ENCODE measurements at places on chromosomes 7 and 10.
A peak's percentile ranks its signal among the peaks of the same experiment; 100 is the strongest.

- DNase-seq = no peak
These were observed 85.3 kb upstream of the RPA3 start for GRCh38 chr7:7803715-7804178.

- no peak for DNase-seq
These were observed 57.8 kb upstream of the GDF10 start for GRCh38 chr10:47241946-47242867.

GRCh38 chr7:1210979-1211608, 21.6 kb upstream of the UNCX start:
- no peak for DNase-seq

- peak; percentile 59 for DNase-seq
These were observed 106.9 kb upstream of the GPR26 start for GRCh38 chr10:123559066-123559822.

- DNase-seq = no peak
These were observed 1.4 kb downstream of the TRA2A start for GRCh38 chr7:23530405-23530804.

- peak; percentile 92 for DNase-seq
These were observed at the start of gene LAMTOR4 for GRCh38 chr7:100148559-100149328. LAMTOR4 (plus strand) TSS chr7:100148918; CDS start chr7:100148973, 55 bp downstream.

DNA sequence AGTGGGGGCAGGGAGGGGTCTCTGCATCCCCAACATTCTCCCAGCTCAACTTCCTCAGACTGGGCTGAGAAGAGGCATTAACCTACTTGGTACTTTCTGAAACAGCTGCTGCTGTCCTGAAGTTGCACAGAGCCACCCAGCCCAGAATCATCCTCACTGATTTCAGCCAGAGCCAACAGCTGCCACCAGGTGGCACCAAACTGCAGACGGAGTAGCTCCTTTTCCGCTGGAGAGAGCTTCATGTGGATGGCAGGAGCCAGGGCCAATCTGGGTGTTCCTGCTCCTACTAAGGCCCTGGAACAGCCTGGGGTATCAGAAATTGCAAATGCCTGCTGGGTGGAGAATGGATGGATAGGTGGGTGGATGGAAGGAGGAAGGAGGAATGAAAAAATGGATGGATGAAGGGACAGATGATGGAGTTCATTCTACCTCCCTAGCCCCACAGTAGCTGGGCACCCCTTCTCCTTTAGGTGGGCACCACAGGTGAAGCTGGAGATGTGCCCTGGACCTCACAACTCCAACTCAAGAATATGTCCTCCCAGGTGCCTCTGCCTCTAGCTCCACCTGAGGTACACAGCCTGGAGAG, 11.8 kb upstream of the DRGX start:
- DNase-seq = peak; percentile 63

- no peak for DNase-seq
These were observed 13.4 kb downstream of the TASOR2 start for GRCh38 chr10:5698062-5698461.

DNA sequence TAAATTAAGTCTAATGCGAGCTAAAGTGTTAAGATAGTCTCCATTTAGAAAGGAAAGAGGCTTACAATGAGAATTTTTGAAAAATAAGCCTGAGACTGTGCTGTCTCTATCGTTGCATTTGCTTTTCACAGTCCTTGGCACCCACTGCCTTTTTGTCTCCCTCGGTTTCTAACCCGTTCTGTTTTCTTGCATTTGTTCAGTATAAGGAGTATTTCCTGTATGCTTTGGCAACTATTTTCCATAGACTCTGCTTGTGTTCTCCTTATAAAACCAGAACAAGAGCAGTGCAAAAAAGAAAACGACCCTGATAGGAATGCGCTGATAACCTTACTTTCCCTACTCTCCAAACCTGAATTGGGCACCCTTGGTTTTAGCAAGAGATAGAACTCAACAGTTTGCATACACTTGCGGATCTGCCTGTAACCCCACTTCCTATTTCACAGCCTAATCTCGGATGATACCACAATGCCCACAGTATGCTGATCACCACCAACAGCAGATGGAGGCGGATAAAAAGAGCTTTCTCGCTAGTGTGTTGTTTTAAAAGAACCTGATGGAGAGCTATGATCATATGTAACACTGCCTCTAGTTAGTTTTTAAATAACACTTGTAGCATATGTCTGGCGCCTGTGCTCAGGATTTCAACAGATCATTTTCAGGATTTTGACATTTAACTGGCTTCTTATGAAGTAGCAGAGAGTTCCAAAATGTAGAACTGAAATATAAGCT, 1.6 kb upstream of the ARHGAP12 start:
- DNase-seq = no peak

DNA sequence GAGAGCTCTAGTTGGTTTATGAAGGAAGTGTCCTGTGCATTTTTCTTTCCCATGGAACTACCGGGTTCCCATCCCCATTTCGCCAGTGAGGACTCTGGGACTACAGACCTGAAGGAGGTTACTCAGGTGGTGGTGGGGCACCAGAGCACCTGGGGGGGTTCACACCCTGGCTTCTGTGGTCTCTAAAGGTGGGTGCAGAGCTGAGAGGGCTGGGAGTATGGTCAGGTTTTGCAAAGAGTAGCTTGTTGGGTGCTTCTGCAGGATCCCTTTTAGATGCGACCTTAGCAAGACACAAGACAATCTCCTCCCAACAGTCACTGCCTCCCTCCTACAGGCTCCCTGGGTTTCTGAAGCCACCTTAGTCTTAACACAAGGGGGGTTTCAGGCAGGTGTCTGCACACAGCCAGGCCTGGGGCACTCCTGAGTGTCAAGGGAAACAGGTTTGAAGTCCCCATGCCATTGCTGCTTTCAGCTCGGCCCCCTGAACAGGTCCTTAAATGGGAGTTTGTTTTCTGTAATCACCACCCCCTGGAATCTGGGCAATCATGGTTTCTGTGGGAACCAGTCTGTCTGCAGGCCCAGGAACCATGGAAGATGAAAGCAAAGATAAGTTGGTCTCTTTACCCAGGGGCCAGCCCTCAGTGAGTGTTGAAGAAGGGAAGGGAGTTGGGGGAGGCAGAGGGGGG, 9.9 kb upstream of the CXCL12 start:
- no peak for DNase-seq

DNA sequence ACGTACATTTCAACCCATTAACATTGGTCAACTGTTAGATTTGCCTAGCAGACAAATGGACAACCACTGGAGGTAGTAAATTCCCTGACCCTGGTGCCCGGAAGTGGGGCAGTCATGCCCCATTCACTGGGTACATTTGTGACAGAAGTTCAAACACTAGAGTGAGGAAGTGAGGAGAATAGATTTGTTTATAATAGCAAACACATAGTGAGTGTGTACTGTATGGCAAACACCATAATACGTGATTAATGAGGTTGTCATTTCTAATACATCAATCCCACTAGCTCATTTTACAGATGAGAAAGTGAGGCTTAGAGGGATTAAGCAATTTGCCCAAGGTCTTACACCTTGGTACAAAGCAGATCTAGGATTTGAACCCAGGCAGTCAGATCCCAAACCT, 181.9 kb upstream of the MKLN1 start:
- DNase-seq = no peak

DNA sequence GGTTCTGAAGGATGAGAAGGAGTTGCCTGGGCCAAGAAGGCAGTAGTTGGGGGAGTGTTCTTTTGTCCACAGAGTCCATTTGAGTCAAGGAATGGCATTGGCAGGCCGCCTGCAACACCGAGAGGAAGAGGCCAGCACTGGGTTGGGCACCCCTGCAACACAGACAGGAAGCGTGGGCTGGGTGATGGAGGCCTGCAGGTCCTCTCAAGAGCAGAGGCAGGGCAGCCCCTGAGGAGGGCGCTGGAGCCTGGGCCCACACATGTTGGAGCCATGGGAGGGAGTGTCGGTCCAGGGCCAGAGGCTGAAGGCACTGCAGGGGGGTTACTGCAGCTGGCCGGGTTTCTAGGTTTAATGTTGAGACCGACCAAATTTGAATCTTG, 137.3 kb downstream of the PTPN20 start:
- DNase-seq = no peak

DNA sequence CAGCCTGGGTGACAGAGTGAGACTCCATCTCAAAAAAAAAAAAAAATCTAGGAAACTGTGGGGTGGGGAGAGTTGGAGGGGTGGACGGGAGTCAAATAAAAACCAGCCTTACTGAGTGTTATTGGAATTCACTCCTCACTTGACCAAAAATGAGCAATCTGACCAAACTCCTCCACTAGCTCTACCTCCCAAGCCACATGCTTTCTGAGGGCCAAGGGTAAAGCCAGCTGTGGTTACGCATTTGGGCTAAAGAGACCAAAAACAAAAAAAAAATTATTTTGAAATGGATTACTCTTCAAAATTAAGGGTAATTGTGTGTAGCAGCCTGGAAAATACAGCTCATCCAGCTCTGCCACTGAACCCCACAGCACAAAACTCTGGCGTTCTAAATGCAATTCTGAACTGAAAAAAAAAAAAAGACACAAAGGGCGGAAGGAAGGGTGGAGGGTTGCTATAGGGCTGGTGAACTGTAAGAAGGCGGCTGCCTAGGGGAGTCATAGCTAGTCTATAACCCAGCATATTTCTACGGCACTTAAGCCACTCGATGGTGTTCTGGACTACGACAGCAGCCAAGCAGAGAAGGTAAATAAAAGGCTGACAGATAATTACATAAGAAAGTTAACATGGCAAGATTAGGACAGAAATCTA, 7.8 kb downstream of the ELMO1 start:
- peak; percentile 3 for DNase-seq

GRCh38 chr7:107931740-107932515, 40.9 kb downstream of the DLD start:
- DNase-seq = no peak

DNA sequence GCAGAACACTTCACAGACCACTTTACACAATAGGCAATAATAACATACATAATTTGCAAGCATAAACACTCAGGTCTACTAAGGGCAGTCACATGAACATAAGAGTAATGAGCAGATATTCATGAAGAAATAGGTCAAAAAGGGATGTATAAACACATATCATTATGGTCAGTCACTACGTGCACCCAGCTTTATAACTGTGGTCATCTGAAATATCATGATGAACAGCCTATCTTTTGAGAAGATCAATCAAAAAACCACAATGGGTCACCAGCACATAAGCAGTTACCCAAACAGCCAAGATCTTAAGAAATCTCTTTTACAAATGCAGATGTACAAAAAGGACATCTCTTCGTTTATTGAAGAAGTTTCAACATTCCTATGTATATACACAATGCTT, 35.5 kb upstream of the DRGX start:
- DNase-seq = no peak

GRCh38 chr7:155487509-155488482, 29.9 kb downstream of the EN2 start:
- DNase-seq = no peak

DNA sequence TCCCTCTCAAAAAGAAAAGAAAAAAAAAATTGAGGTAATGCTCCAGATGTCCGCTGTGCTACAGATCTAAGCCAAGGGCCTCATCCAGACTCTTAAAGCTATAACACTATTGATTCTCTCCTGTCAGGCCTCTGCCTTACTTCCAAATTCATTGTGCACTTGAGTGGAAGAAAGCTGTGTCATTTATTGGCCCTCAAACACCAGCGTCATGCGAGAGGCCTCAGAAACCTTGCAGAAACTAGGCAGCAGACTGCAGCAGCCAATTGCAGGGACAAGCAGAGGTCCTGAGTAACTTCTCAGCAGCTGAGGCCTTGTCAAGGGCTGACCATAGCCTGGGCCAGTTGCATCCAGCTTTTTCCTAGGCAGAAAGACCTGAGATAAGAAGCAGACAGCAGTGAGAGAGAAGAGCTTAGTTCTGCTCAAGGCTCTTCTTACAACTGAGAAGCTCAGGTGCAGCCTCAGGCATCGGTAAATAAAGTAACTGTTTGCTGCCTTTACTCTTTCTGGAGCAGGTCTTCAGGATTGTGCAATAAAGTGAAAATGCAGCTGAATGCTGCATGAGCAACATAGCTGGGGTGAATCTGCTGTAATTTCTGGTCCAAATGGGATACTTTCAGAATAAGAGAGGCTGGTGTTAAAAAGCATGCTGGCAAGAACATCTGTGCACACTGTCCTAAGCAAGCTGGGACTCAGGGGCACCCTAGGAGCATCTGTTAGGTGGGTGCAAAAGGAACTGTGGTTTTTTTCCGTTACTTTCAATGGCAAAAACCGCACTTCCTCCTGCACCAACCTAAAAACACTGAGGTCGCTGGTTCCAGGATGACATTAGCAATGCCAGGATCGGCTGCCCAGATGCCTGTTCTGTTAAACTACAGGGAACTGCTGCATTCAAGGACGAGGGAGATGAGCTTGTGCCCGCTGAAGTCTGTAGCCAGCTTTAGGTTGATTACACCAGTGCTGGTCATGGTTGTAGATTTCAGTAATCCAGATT, 181.8 kb upstream of the PFKP start:
- no peak for DNase-seq

DNA sequence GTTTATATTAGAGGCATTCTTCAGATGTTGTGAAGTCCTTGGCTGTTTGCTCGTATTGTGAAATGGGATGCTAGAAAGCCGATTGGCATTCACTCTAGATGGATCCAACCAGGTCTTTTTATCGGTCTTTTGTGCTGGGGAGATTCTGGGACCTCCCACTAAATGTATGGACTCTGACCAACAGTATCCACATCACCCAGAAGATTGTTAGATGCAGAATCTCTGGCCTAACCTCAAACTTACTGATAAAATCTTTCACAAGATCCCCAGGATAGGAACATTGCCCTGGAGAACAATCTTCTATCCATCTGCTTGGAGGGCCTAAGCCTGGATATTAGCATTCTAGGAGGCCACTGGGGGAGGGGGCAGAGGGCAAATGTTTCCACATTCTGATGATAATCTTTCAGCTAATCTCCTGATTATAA, 160.9 kb downstream of the PLXDC2 start:
- DNase-seq = no peak

DNA sequence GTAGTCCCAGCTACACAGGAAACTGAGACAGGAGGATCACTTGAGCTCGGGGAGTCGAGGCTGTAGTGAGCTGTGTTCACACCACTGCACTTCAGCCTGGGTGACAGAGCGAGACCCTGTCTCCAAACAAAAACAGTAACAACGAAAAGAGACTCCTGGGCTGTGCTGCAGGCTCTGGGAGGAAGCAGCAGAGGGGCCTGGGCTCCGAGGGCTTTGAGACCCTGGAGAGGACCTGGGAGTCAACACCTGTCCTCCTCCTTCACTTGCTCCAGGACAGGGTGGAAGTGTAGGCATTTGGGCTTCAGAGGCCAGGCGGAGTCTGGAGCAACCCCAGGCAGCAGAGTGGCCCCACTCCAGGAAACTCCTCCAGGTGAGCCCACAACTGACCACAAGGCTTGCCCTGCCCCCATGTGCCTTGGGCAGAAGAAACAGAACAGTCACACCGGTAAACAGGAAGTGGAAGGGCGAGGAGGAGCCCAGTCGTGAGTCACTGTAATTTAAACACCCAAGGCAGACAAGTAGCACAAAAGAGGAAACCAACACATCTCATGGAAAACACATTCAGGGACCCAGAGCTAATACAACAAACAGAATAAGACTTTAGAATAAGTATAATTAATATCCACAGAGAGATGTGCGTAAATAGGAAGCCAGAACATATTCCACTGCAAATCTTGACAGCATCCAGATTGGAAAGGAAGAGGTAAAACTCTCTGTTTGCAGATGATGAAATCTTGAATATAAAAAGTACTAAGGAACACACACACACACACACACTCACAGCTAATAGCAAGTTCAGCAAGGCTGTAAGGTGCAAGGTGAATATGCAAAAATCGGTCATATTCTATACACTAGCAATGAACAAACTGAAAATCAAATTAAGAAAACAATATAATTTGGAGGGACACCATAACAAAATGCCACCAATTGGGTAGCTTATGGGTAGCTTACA, 20.5 kb upstream of the RASGEF1A start:
- no peak for DNase-seq

All from activated CD4-positive, alpha-beta T cell treated with anti-CD3 and anti-CD28 coated beads for 24 hours (primary cell).